ENCODE measurements at places on chromosomes 1 and 21.

DNA sequence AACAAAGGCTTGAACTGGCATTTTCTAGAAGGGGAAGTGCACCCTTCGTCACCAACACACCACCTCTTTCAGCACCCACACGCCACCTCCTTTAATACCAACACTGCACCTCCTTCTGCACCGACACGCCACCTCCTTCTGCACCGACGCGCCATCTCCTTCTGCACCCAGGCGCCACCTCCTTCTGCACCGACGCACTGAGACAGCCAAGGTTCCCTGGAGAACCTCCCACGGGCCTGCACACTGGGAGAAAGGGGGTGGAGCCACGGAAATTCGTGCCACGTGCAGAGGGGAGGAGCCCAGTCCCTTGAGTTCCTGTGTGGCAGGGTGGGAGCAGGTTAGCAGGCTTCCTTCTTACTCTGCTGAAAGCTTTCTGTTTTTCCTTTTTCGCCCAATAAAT, 327.9 kb upstream of the C1orf174 start:
- no peak for DNase-seq

GRCh38 chr1:234755449-234755863, 145.5 kb upstream of the IRF2BP2 start:
- DNase-seq, result peak; percentile 38

- DNase-seq, result no peak
Observed at GRCh38 chr1:81619156-81619555, 181.6 kb upstream of the ADGRL2 start.

GRCh38 chr1:46039571-46040052, 92.8 kb downstream of the PIK3R3 start:
- DNase-seq, result no peak

DNA sequence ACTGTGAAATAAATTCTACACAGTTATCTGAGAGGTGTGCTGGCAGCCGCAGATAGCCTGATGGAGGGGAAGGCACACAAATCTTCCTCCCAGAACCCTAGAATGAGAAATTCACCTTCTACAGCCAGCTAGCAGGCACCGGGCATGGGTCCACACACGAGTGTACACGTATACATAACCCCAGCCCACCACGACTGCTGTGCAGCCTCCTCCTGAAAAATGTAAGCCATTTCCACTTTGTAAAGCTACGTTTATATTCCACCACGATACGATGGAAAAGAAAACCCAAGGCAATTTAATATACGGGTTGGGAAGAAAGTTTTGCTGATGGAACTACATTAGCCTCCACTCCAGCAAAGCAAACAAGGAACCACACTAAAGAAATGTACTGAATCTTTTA, 1.8 kb downstream of the BTG3 start:
- DNase-seq, result no peak

GRCh38 chr1:94878329-94878728, 48.6 kb downstream of the CNN3 start:
- DNase-seq, result no peak

DNA sequence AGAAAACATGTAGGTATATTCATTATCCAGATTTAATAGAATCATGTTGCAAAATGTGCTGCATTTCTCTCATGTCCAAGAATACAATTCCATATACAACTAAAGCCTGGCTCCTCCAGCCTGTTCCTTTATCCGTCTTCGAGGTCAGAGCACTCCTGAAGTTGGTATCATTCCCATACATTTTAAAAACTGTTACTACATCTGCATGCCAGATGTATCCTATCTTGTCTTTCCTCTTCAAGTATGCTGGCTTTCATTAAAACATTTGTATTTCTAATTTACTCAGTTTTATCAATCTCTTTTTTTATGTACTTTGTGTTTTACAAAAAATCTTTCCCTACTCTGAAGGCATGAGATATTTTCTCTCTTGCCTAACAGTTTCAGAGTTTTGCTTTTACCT, 536.6 kb upstream of the USP24 start:
- no peak for DNase-seq

All from NCI-H187 treated with DMSO at 0.1 percent for 48 hours (cell line).